ENCODE measurements at places on chromosomes 11 and 22.

GRCh38 chr11:68255526-68255925 is 16.2 kb downstream of the C11orf24 start:
- no peak for DNase-seq

- DNase-seq: no peak
Observed at GRCh38 chr11:27649800-27650199, 50.5 kb downstream of the BDNF start.

DNA sequence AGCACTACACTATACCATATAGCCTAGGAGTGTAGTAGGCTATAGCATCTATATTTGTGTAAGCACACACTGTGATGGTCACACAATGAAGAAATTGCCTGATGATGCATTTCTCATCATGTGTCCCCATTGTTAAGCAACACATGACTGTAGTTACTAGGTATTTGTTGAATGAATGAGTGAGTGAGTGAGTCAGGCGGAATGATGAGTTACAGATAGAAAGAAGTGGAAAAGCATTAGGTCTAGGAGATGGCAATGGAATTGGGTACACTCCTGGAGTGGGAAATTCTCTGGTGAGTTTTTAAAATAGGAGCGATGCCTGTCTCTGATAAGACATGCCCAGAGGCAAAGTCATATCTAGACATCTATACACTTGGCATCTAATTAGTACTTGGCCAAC is 160.5 kb upstream of the TBCEL start:
- no peak for DNase-seq

DNA sequence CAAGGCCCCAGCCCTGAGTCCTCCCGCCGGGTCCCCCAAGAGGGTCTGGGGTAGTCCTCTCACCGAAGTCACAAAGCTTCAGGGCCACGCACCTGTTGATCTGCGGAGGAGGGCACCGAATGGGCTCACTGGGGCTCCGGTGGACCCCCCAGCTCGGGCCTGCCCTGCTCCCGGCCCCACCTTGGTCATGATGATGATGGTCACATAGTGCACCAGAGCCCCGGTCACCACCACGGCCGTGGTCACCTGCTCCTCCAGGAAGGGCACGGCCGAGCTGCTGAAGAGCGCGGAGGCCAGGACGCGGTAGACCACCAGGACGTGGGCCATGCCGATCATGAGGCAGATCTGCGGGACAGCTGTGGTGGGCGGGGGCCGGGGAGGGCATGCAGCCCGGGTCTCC is 13.5 kb upstream of the SIGIRR start:
- DNase-seq: no peak

DNA sequence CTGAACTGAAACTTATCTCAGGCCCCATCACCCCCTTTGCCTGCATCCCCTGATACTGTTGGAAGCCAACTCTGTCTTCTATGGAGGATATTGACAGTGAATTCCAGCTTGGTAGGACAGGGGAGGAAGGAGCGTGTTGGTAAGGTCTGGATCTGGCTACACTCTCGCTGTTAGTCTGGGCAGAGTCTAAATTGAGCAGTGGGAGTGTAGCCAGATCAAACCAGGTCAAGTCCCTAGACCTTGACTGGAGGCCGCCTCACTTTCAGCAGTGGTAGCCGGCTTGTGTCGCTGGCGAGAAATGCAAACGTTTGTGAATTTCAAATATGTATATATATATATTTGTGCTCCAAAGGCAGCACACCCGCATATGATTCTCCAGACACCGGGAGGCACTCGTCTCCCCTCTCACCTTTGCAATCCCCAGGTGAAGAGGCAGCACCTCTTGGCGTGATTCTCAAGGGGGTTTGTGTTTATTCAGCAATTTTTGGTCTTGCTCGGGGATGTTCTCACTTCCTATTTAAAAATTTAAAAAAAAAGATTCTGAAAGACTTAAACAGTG is 26.7 kb downstream of the DHCR7 start:
- no peak for DNase-seq

DNA sequence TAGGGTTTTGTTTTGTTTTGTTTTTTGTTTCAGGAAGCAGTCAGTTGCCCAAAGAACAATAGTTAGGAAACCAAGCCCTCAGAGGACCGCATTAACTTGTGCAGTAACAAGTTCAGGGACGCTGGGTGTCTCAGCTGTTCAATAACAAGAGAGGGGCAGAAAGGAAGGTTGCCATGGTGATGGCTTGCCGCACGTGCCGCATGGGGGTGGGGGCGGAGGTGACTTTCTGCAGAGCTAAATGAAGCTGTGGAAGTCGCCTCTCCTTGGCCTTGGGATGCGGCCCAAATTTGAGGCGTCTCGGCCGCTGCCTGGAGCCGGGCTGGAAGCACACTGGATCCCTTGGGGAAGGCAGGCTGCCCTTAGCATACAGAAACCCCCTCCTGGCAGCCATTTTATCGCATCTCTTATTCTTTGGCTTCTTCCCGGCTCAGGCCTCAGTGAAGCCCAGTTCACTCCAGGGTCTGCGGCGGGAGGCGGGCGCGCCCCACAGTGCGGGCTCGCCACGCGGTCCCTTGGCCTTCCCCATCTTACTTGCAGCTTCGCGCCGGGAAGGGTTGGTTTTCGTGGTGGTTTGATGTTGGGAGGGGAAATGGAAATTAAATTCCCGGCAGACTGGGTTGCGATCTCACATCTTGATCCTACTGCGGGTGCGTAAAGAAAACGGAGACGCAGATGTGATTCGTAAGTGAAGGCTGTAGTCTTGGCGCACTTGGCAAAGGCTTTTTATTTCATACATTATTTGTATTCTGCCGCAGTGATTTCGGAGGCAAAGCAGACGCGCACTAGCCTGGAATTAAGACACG is 94.3 kb downstream of the SLC17A6 start:
- DNase-seq: no peak

GRCh38 chr11:119713359-119714040 is 15.5 kb downstream of the NECTIN1 start:
- no peak for DNase-seq

DNA sequence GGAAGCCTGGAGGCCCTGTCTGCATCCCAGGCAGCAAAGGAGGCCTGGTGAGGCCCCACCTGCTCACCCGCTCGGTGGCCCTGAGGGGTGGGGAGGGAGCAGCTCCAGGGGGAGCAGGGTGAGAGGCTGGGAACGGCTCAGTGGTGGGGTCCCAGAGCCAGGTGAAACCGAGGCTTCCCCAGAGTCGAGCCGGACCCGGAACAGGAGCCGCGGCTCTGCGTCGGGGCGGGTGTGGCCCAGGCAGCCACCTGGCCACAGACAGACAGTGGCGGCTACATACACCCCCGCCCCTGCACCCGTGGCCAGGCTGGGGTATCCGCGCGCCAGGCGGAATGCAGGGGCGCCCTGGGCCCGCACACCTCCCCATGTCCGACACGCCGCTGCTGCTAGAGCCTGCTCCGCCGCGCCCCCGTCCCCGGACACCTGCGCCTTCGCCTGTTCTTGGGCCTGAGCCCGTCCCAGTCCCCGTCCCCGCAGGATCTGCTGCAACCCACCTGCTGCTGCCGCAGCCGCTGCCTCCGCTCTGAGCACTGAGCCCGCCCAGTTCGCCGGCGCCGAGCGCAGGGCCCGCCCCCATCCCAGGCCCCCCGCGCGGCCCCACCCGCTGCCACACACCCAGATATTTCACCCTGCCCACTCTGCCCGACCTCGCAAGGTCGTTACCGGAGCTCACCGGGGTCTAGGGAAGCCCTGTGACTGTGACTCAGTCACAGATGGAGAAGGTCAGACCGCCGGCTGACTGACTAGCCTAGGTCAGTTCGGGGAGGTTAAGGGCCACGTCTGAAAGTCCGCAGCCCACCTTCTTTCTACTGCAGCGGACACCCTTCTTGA is at the start of gene SLC7A4:
Gene SLC7A4 (minus strand): TSS at position 525 of the 831 bp plus-strand sequence. CDS start 749 bp downstream, outside the sequence.
- DNase-seq: no peak

- DNase-seq: no peak
Observed at GRCh38 chr11:111366560-111367410, 12.3 kb downstream of the POU2AF1 start.

DNA sequence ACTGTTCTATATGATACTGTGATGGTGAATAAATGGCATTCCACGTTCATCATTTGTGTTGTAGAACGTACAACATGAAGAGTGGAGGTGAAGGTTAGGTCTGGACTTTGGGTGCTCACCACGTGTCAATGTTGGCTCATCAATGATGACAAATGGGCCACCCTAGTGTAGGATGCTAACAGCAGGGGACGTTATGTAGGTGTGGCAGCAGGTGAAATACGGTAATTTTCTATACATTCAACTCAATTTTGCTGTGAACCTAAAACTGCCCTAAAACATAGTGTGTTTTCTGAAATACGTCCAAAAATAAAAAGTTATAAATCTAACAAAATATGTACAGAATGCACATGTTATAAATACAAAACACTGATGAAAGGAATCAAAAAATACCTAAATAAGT is 6.2 kb downstream of the KRTAP5-6 start:
- DNase-seq: no peak

DNA sequence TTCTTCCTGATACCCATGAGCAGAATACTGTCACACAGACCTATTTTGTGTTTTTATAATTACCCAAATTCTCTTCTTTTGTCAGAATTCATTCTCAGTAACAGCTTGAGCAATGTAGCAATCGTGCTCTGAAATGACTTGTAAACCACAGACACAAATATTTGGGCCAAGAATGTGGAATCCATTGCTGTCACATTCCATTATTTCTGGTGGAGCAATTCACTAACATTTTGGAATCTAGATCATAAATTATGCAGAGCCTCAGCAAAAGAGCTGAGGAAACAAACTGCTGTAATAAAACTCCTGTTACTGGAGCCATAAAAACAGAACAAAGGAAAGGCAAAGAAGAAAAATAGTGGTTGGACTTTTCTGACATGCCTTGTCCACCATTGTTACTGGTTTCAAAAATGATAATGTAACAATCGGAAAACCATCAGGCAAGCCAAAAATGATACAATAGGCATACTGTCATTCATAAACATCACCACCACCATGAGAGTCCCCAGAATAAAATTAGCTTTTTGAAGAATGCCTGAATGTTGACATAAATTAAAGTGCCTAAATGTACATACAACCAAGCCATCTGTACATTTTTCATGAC is 223.4 kb upstream of the PITPNB start:
- DNase-seq: no peak

GRCh38 chr22:49203091-49203858 is 624.4 kb downstream of the BRD1 start:
- no peak for DNase-seq

- no peak for DNase-seq
Observed at GRCh38 chr11:62172294-62172693, 17.7 kb upstream of the SCGB1D1 start.

DNA sequence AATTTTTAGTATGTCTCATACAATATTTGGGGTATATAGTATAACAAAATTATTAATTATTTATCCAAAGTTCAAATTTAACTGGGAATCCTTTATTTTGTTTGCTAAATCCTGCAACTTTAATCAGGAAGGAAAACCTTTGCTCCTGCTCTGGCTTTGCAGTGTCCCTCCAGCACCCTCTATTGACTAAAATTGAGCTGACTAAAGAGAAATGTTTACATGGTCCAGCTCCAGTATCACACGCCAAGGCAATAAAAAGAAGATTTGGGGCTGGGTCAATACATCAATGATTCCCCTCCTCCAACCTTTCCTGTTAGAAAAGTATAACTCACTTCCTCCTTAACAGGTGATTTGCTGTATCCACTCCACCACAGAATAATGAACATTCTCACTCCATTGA is 153.0 kb upstream of the LRRC4C start:
- no peak for DNase-seq

DNA sequence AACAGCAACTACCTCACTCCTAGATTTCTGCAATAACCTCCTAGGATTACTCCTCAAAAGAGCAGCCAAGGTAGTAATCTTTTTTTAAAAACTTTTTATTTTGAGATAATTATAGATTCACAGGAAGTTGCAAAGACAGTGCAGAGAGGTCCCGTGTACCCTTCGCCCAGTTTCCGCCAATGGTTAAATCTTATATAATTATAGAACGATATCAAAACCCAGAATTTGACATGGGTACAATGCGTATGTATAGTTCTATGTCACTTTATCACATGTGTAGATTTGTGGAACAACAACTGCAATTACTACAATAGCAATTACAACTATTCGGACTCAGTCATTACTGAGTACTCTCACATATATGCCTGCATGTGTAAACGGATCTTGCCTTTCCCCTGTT is 94.8 kb upstream of the APOA1 start:
- no peak for DNase-seq

DNA sequence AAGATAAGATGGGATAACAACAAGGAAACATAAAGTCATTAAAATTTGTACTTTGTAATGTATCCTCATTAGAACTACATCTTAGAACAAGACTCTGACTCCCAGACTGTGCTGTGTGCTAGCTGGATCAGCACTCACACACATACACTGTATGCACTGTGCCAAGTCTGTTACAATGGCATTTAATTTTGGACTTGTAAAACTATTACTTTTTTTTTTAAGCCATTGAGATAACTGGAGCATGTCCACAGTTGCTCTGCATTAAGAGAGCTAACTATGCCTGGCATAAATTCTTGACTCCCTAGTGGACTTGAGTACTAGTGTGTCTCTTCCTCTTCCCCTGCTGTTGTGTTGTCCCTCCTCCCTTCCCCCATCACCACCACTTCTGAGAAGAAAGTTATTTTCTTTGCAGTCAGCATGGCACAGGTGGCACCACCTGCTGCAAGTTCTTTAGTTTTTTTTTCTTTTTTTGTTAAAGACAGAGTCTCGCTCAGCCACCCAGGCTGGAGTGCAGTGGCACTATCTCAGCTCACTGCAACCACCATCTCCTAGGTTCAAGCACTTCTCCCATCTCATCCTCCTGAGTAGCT is 268.6 kb downstream of the TMEM135 start:
- DNase-seq: no peak

GRCh38 chr22:40202225-40202944 is 24.7 kb downstream of the TNRC6B start:
- no peak for DNase-seq

- DNase-seq: no peak
Observed at GRCh38 chr11:126467046-126467370, 111.5 kb downstream of the ST3GAL4 start.

DNA sequence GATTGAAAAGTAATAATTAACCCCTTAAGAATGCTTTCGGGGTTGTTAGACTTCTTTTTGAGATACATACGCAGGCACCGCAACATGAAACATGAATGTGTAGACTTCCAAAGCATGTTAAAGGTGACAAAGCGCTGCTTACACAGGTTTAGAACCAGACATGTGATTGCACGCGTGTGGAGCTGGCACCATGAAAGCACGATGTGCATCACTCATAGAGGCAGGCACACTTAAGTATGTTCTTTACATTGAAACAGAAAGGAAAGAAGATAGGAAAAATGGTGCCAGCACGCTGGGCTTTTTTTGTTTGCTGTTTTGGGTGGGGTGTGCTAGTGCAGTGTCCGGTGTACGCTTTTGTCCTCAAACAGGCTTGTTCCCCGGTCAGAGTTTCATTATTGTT is 83.6 kb upstream of the PPARA start:
- no peak for DNase-seq

DNA sequence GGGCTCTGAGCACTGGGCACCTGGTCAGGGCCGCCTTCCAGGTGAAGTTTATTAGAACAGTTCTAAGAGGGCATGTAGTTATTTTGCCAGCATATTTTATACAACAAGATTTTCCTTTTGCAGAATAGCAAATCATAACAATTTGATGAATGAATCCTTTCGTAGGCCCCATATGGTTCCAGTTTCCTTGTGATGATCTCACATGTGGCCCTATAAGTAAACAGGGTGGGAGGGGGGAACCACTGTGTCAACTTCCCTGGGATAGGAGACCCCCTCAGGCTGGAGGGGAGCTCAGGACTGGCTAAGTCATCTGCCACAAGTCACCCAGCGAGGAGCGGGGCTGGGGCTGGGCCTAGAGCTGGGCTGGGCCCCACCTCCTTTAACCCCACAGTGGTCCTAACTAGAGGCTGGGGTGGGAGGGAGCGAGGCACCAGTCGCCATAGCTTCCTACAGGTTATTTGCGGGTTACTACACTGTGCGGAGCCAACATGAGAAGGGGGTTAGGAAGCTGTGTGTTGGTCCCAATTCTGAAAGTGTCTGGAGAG is 4.2 kb downstream of the FBLN1 start:
- no peak for DNase-seq

Measured in activated gamma-delta T cell (primary cell).